ENCODE measurements at places on chromosomes 3 and 15. TPM values are rescaled to one million over a fixed set of nuclear protein-coding genes. Genes with fewer than 3 reads are reported as not detected.

DNA sequence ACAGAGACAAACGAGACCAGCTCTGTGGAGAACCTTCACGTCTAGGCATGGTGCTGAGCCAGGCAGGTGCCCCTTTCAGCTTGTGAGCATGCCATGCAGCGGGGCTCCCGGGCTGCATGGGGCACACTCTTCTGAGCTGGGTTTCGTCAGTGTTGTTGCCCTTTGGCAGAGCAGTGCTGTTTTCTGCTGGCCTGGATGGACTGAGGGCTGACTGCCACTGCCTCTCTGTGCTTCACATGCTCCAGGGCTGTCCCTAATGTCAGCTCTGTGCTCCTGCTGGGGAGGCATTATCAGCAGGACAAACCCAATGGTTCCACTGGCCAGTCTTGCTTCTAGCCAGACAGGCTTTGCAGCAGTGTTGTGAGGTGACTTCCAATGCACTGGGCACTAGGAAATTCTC is 9.5 kb downstream of the GASK1A start:
- H3K27ac ChIP-seq: no peak overlapping the region
- no peak overlapping the region for H3K4me3 ChIP-seq
- no peaks in the 10 kb centered on the region for H3K27me3 ChIP-seq
- no peak for DNase-seq

Gene CCR3
- not detected for total RNA-seq

Gene ZNF717
- total RNA-seq: 10.5 TPM

Gene RBM5
- 114 TPM for total RNA-seq

Data from colonic mucosa (tissue), 4 donors.